DMS153 (cell line): ENCODE measurements at places on chromosomes 1 and 21.

DNA sequence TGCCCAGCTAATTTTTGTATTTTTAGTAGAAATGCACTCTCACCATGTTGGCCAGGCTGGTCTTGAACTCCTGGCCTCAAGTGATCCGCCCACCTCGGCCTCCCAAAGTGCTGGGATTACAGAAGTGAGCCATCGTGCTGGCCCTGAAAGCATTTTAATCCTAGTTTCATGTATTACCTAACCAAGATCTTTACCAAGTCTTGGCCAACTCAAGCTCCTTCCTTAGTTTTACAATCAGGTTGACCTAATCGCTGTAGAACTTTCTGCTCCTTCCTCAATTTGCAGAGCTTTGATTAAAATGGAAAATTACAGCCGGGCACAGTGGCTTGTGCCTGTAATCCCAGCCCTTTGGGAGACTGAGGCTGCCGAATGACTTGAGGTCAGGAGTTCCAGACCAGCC is 3.2 kb upstream of the TMEM63A start:
- DNase-seq: no peak

DNA sequence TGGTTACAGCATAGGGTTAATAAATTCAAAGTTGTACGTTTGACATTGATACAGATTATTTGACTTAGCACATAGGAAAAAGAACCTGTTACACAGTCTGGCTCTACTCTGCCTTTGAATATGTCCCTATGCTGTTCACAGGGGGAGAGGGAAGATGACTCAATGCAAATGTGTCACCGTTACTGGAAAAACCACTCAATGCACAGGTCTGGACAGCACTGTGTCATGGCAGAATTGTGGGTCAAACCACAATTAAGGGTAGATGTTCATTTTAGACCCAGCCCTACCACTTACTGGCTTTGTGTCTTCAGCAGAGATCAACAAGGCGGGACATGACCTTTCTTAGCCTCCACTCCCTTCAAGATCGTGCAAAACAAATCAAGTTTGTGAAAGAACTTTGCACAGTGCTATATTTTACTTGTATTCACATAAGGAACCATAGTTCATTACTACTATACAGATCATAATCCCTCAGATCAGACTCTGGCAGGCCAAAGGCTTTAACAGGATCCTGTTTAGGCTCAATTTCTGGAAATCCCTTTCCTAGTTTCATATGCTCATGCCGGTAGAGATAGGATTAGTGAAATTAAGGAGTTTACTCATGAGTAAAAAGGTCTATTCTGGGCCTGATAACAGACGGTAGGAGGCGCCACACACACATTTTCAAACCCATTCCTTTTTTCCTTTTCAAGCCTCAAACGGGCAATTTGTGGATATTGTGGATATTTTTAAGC is 22.1 kb downstream of the EIF2D start:
- DNase-seq: no peak

DNA sequence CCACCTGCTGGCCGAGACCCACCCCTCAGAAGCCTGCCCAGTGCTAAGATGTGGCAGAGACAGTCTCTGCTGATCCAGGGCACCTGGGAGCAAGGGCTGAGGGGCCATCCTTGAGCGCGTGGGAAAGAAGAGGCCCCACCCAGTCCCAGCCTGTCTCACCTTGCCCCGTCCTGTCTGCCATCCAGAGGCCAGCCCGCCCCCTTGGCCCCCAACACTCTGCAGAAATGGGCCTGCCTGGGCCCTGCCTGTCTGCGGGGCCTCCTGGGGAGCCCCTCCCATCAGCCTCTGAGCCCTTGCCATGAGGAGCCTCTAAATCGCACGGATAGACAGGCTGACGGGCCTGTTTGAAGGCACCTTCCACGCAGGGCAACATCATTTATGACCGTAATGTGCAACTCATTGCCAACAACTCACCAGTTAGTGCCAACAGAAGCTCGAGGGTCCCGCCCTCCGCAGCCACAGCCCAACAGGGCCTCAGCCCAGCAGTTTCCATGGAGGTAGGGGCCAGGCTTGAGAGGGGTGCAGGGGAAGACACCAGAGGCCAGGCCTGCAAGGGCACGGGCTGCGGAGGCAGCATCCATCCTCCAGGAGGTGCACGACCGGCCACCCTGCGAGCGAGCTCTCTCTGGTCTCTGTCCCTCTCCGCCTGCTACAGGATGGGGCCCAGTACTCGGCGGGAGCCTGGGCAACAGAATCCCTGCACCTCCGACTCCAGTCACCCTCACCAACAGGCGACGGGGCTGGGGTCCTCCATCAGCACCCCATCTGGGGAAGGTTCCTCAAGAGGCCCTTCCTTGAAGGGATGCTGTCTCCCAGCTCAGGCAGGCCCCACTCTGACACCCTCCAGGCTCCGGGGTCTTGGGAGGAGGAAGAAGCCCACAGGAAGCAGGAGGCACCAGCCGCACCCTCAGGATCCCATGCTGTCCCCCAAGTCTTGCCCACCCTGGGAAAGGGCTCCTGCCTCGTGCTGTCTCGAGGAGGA is 78.0 kb downstream of the MEGF6 start:
- no peak for DNase-seq

GRCh38 chr1:233040494-233040893 is 90.1 kb downstream of the NTPCR start:
- DNase-seq: no peak

DNA sequence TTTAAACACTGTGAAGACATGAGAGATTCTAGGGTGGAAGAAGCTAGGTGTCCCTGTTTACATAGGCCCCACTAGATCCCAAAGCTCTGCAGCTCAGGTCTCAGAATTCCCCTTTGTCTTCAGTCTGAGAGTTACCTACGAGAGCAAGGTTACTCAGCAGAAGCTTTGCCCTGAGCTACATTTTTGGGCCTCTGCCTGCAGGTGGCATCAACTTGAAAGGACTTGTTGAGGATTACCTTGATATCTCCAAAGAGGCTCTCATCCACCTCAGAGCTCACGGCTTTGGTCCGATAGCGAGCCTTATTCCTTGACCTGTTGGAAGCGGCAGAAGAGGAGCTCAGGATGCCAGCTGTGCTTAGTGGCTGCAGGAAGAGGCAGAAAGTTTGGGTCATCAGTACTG is 7.0 kb downstream of the CFAP45 start:
- DNase-seq: peak; percentile 19

DNA sequence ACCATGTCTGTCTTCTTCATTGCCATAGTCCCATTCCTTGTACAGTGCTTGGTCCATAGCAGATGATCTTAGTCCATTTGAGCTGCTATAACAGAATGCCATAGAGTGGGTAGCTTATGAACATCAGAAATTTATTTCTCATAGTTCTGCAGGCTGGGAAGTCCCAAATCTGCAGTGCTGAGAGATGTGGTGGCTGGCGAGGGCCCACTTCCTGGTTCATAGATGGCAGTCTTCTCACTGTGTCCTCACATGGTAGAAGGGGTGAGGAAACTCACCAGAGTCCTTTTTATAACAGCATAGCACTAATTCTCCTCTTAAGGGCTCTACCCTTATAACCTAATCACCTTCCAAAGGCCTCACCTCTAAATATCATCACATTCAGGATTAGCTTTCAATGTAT is 23.1 kb upstream of the RAP1A start:
- no peak for DNase-seq

- no peak for DNase-seq
Observed at GRCh38 chr1:4425892-4426291, 228.5 kb upstream of the AJAP1 start.

DNA sequence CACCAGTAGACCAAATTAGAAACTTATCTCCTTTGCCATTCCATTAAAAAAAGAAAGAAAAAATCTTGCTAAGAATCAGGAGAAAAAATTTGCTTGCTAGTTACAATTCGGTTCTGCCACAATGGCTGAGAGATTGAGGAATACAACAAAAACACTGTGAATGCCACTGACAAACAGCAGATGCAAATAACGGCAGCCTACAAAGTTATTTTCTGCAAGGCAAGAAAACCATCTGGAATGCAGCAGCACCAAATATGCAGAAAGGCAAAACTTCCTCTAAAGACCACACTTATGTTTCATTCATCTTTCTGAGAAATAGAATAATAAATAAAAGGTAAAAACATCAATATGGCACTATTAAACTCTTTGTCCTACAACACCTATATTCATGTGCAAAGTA is 75.7 kb downstream of the ENAH start:
- no peak for DNase-seq

GRCh38 chr1:237287876-237288521 is 246.0 kb downstream of the RYR2 start:
- DNase-seq: no peak

DNA sequence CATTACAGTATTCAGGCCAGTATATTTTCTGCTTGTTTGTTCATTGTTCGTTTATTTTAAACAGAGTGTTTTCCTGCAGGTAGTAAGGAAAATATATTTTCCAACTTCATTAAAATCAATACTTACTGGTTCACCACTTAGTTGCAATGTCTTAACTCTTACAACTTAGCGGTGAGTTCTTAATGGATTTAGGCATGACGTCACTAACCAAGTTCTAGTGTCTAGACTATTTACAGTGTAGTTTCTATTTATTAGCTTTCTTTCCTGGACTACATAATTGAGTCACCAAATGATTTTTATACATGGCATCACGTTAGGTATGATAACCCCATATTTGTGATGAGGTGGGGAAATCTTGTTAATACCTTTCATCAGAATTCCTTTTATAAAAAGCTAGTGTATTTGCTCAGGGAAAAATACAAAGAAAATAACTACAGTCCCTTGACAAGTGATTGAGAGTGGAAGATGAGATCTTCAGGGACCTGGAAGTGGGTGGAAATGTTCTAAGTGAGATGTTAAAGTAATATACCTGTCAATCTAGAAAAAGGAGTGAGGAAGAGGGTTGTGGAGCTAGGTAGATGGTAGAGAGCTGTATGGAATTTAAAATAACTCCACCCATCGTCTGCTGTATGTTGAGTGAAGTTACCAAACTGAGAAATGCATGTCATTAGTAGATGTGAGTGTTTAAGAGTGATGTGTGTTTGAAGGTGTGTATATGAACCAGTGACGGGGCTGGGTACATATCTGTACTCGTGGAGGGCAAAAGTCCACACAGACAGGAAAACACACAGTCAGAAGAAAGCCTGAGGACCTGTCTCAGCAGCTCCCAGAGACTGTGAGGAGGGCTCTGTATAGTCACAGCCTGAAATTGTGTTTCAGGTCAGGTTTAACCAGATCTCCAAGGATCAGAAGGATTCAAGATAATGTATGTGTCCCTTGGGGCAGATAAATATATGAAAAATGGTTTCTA is 197.6 kb upstream of the ADAMTS5 start:
- DNase-seq: no peak

DNA sequence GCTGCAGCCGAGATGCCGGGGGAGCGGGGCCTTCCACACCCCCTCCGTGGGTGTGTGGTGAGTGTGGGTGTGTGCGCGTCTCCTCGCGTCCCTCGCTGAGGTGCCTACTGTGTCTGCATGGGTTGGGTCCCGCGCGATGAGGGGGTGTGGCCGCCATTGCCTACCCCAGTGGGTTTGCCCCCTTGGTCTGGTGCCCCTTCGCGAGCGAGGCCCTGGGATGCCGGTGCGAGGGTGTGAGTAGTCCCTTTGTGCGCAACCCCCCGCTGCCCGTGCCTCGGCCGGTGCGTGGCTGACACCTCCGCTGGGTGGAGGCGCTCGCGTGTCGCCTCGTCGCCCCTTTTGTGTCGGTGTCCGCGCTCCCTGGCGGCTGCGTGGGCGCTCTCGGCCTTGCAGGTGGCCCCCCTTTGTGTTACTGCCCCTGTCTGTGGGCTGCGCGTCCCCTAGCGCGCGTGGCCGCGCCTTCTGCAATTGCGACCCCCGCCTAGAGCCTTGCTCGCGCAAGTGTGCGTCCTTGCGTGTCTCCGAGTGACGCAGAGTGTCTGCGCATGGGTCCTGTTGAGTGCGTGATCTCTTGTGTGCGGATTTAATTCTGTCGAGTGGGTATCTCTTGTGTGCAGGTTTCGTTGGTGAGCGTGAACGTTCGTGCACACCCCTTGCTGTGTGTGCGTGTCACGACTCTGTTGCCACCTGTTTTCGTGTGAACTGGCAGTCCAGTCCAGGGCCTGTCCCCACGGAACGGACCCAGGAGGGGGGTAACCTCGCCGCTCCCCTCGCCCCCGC is 553 bp downstream of the TTC3 start:
- DNase-seq: no peak

- DNase-seq: peak; percentile 48
Observed at GRCh38 chr1:227944931-227945890, 2.5 kb downstream of the WNT9A start.

DNA sequence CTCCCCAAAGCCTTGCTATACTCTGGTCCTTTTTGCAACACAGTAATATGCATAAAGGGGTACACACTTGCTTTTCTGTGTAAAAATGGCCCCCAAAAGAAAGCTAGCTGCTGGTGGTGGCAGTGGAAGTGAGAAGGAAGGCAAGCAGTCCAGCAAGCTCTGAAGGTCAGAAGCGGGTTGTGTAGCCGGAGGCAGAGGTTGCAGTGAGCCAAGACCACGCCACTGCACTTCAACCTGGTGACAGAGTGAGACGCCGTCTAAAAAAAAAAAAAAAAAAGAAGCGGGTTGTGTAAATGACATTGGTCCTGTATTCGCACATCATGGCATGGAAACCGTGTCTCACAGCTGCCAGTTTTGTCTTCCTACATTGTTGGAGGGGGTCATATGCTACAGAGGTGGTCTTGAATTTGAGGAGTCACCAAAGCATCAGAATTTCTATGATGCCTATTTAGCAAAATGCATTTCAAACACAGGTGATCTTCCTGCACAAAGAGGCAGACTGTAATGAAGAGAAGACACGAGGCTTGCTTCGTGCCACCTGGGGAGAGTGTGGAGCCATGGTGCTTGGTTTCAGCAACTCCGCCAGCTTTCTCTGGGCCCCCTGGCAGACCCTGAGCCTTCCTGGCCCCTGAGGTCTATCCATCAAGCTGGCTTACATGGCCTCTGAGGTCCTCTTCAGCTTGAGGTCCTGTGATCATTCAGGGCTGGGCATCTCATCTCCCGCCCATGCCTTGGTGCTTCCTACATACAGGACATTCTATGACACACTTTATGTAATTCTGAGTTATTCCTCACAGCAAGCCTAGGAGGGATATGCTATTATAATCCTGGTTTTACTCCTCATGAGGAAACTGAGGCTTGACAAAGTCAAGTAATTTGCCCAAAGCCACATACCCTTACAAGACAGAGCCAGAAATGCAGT is 71.0 kb downstream of the TOMM20 start:
- no peak for DNase-seq

- DNase-seq: no peak
Observed at GRCh38 chr1:178688244-178688643, 36.8 kb upstream of the RALGPS2 start.
